ENCODE measurements at places on chromosomes 16 and 17. TPM values are rescaled to one million over a fixed set of nuclear protein-coding genes. Genes with fewer than 3 reads are reported as not detected.

CHST4 gene
- total RNA-seq: not detected

DNA sequence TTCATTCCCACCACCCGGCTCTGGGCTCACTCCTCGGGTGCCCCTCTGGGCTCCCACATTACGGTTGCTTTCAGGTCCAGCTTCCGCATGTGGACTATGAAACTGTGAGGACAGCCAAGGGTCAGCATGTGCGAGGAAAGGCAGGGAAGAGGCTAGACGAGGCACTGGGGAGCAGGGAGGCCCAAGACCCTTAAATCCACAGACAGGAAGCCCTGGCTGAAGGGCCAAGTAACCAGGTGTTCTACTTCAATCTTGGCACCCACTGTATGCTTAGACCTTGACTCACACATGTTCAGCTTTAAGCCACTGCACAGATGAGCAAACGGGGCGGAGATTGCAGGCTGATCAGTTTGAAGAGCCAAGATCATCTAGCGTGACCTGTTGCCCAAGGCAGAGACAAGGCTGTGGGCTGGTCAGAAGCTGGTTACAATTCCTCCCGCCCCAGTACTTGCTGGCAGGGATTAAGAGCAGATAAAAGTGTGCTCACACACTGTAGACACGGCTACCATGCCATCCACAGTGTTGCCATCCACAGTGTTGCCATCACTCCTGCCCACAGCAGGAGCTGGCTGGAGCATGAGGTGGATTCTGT lies at the start of gene CES4A:
Gene CES4A, plus strand, starts transcription at position 393 of the 592 bp plus-strand sequence. Its CDS starts 184 bp downstream, at position 577.
- no peak for DNase-seq

GRCh38 chr16:66849021-66849420 lies 4.8 kb downstream of the CA7 start:
- no peak for DNase-seq

DNA sequence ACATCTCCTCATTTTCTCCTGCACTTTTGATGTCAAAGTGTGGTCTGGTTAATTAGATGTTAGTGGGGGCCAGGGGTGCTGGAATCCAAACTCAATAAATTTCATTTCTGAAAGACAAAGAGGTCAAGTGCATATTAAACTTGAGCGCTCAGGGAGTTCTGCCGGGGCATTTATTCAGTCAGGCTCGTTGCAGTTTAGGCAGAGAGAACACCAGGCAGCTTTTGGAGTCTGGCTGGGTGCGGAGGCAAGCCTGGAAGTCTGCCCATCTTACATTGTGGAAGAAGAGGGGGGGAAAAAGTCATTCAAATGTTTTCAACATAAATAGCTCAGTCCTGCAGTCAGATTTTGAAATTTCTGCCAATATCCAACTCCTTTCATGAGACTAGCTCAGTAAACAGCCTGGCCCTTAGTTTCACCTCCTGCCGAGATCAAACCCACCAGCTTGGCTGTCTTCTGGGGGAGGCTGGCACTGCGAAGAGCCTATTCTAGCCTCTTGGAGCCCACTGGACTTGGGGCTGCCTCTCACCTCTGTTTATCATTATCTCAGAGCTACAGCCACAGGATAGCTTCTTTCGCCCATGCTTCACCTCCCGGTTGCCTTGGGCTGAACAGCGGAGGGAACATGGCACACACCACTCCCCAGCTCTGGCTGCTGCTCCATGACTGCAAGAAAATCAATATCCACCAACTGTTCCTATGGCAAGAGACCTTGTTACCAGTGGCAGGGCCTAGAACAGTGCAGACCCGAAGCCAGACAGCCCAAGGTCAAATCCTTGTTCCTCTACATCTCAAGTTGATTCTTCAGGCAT lies 177.4 kb upstream of the CDH5 start:
- no peak for DNase-seq

DNA sequence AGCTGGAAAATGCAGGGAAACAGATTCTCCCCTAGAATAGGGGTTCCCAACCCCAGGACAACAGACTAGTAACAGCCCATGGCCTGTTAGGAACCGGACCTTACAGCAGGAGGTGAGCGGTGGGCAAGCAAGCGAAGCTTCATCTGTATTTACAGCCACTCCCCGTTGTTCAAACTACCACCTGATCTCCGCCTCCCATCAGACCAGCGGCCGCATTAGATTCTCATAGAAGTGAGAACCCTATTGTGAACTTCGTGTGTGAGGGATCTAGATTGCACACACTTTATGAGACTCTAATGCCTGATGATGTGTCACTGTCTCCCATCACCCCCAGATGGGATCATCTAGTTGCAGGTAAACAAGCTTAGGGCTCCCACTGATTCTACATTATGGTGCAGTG lies 3.5 kb downstream of the CD300LB start:
- DNase-seq: no peak
